ENCODE measurements at places on chromosomes 13 and 19. TPM values are rescaled to one million over a fixed set of nuclear protein-coding genes. Genes with fewer than 3 reads are reported as not detected.

DNA sequence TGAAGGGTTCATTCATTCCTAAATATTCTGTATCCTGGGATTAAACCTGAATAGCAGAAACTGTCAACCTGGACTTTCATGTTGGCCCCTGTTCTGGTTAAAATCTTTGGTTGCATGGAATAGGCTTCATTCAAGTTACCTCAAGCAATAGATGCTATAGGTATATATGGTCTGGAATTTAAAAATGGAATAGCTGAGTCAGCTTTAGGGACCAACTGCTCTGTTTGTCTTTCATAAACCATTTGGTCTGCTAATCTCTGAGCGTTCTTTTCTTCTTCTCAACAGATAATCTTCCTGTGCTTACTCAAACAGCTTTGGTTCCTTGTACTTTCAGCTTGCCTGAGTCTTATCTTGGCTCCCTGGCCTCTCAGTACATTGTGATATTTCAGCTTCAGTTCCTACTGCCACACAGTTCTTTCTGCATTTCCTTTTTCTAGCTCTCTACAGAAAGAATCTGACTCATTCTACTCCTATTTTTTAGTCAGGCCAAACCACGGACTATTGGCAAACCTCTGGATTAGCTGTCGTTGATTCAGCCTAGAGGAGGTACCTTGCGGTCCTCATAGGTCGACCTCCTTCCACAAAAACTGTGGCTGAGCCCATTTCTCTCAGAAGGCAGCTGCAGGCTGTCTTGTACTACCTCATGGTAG, 35.9 kb upstream of the MAB21L1 start:
- peak; percentile 83 for DNase-seq

- no peak for DNase-seq
These were observed 13.5 kb downstream of the IL17D start for GRCh38 chr13:20716951-20717350.

DNA sequence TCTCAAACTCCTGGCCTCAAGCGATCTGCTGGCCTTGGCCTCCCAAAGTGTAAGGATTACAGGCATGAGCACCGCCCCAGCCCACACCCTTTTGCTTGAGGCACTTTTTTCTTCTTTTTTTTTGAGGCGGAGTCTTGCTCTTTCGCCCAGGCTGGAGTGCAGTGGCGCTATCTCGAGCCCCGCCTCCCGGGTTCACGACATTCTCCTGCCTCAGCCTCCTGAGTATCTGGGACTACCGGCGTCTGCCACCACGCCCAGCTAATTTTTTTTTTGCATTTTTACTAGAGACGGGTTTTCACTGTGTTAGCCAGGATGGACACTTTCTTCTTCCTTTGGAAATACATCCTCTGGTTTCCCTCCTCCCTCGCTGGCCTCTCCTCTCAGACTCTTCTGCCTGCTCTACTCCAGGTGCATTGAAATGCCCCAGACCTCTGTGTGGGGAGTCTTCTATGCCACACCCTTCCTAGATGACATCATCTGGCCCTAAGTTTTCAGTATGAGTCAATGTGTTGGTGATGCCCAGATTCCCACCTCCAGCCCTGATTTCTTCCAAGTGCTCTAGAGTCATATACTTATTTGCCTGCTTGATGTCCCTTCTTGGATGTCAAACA, 20.7 kb upstream of the TPT1 start:
- DNase-seq, result peak; percentile 87

DNA sequence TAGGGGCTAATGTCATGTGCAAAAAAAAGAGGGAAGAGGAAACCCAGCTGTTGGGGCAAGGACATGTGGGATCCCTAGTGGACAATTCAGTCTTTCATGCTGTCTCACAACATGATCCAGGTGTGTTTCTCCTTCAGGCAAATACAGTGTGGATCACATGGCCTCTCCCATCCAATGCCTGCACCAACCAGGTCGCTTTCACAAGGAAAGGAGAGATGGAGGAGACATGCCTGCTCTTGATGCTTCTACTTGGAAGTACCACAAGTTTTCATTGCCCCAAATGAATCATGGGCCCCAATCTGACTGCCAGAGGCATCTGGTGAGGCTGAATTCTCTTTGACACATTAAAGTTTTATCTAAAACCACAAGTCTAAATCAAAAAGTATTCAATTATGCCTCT, 82.1 kb downstream of the DLEU7 start:
- DNase-seq, result no peak

DNA sequence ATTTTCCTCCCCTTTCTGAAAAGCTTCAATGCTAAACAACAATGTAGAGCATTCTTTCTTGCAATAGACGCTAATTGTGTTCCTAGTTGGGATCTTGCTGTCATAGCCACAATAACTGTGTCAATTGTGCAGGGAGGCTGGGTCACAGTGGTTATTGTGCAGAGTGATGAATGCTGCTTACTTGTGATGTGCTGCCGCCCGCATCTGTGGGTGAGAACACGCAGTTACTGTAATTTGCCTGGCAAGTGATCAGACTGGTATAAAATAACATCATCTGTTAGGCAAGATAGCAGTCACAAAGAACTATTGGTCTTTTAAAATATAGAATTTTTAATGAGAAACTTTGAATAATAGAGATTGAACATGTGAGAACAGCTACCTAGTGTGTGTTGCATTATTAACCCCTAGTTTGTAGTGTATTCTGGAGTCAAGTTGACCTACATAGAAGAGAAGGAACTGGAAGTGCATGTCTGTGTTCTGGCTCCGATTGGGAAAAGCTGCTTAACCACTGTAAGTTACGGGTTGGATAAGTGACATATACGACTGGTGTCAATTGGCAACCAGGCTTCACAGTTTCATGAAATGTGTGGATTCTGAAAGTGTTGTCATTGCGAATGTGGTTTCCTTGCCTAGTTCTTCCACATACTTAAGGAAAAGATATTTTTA, 43.6 kb downstream of the SLAIN1 start:
- no peak for DNase-seq

GRCh38 chr13:20412691-20413355, 112.8 kb downstream of the CRYL1 start:
- DNase-seq, result peak; percentile 18

DNA sequence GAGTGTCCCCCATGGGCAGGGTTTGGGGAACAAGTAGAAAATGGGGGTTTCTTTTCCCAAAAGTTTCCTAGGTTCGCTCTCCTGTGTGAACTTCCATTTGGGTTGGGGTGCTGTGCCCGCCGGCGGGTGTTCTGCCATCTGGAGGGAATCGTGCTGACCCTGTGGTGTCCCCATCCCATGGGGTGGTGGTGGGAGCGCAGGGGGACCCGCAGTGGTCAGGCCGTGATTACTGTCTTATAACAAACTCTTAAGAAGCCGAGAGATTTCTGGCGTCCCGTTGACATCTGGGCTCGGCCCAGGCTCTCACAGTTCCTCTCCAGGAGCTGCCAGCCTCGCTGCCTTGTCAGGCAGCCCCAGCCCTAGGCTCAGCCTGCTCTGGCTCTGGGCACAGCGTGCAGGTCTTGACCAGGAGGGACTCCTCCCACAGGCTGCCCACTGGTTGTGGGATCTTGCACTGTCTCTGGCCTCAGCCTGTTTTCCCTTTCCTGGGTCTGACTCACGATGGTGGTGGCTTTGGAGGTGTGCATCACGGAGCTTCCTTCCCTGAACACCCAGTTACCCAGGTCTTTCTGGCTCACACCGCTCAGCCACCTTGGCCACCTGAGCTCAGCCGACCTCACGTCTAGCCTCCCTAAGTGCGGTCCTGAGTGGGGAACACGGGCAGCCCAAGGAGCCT, 34.5 kb downstream of the PLEKHJ1 start:
- DNase-seq, result no peak

DNA sequence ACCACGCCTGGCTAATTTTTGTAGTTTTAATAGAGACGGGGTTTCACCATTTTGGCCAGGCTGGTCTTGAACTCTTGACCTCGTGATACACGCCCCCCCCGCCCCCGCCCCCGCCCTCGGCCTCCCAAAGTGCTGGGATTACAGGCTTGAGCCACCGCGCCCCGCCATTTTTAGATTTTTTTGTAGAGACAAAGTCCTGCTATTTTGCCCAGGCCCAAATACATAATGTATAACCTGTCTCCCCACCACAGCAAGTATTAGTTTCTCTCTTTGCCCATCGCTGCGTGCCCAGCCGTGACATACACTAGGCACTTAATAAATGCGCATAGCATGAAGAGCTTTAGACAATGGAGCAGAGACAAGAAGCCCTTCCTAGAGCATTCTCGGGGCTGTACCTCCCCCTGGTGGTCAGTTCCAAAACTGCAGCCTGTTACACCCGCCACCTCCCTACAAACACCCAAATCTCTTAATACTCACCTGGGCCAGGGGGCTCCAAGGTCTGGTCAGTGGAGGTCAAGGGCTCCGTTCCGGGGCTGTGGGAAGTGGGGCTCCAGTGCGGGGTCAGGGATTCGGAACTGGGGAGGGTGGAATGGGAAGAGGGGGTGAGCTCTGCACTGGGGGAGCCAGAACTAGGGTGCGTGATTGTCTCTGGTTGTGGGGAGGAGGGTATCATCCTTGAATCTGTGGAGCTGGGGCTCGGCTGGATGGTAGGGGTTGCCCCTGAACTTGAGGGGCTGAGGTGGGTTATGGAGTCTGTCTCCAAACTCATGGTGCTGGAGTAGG, 22.5 kb downstream of the IQCN start:
- peak; percentile 93 for DNase-seq

DNA sequence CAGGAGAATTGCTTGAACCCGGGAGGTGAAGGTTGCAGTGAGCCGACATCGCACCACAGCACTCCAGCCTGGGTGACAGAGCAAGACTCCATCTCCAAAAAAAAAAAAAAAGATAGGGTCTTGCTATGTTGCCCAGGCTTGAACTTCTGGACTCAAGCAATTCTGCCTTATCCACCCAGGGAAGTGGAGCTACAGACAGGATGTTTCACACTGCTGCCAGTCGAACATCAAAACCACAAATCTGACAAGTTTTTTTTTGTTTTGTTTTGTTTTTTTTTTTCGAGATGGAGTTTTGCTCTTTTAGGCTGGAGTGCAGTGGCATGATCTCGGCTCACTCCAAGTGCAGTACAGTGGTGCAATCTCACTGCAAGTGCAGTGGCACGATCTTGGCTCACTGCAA, 10.8 kb downstream of the XPO4 start:
- DNase-seq, result no peak

DNA sequence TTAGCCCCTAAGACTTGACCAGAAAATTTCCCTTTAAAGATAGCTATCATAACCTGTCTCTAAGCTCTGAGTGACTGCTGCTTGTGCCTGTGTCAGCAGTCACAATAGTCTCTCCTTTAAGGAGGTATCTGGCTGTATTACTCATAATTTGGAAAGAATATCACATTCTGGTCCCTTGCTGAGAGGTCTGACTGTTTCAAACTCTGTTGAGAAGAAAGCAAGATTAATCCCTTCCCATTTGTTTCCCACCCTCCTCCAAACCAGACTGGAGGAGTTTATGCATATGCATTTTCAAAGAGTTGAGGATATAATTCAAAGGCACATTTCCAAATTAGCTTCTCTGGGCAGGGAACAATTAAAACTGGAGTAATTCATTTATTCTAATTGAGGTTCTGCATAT, 2.3 kb downstream of the HTR2A start:
- DNase-seq, result no peak

DNA sequence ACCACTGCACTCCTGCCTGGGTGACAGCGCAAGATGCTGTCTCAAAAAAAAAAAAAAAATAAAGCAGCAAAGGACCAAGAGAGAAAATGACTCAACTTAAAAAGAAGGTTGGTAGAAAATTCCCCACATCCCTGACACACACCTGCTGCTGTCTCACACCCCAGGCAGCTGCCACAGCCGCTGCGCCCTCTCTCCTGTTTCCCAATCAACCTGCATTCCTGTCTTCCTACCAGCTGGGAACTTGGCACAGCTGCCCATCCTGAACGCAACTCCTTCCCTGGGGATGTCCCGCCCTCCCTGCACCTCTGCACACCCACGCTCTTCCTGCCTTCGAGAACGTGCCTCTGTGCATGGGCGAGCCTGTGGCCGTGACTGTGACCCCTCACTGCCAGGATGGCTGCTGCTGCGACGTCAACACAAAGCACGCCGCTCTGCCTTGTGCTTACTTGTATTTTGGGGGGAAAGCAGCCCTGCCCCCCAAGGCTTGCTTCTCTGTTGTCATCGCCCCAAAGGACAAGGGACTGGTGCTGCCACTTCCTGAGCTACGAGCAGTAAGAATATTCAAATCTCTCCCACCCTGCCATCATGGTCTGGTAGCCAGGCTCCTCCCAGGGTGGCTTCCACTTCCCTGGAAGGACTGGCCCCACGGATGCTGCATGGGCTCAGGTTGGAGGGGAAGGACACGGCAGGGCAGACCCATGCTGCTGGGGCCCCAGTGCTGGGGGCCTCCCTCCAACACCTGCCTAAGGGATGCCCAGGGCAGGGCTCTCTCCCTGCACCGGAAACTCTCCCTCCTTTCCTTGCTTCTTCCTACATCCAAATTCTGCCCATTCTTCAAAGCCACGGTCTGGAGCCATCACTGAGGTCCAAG, 20.7 kb downstream of the SH3GL1 start:
- DNase-seq, result peak; percentile 57

- DNase-seq, result peak; percentile 93
These were observed 5.8 kb downstream of the FCHO1 start for GRCh38 chr19:17757125-17757524.

GRCh38 chr13:98940325-98941001, 37.4 kb downstream of the DOCK9 start:
- no peak for DNase-seq

- no peak for DNase-seq
These were observed 590.8 kb downstream of the LMO7 start for GRCh38 chr13:76226941-76227340.

DNA sequence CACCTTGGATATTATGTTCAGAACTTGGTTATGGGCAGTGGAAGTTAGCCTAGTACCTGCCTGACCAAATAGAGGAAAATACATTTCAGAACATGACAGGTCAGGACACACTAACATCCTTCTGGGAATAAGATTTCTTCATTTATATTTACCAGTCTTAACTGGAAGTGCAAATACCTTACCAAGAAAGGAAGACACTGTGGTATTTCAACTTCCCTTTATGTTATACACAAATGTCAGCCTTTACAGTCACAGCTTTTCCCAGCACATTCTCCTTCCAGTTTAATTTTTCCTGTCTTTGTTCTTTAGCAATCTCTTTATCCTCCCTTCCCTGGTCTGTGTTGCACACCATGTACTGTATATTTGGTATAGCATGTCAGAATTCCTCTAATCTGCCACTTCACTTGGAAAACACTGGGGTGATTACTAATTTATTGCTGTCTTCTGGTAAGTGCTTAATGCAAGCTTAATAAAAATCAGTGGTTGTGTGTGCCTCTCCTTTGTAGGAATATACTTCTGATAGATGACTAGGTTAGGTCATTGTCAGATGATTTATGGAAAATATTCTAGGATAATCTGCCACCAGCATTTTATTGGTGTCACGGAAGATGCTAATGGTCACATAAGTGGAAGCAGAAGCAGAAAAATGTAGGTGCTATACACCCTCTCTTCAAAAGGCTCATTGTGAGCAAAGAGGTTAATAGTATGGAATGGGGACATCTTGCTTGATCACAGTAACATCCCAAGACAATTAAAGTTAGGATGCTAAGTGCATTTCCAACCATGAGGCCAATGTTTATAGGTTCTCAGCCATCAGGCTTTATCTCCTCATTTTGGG, 124.3 kb upstream of the STARD13 start:
- DNase-seq, result no peak

RNF6 gene
- total RNA-seq, result 38.9 TPM

SBSN gene
- total RNA-seq, result 12.1 TPM

COL5A3 gene
- 9.1 TPM for total RNA-seq

NALCN gene
- total RNA-seq, result 10.6 TPM

ZIC5 gene
- not detected for total RNA-seq

EPS8L1 gene
- total RNA-seq, result 1.1 TPM

CGB1 gene
- 0.29 TPM for total RNA-seq

RNF225 gene
- not detected for total RNA-seq

CPB2 gene
- total RNA-seq, result not detected

ADAT3 gene
- 3.3 TPM for total RNA-seq

HS6ST3 gene
- under 0.01 TPM for total RNA-seq

Data from osteoblast (primary cell).